ENCODE measurements at places on chromosomes 2 and 18.
A peak's percentile ranks its signal among the peaks of the same experiment; 100 is the strongest.

DNA sequence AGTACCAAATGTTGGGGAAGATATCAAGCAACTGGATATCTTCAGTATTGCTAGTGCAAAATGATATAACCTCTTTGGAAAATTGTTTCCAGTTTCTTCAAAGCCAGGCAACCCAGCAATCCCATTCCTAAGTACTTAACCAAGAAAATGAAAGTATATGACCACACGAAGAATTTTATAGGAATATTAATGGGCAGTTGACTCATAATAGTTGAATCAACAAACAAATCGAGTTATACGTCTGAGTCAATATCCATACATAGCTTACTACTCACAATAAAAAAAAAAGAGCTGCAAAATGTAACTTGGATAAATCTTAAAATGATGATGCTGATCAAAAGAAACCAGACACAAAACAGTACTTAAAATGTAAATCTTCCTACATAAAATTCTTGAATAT, 810.4 kb downstream of the METTL4 start:
- DNase-seq, result no peak

GRCh38 chr2:240647503-240648154, 22.3 kb downstream of the GPR35 start:
- peak; percentile 36 for DNase-seq

GRCh38 chr2:70510313-70510712, 43.3 kb downstream of the TGFA start:
- no peak for DNase-seq

GRCh38 chr2:202376460-202377206, 506 bp downstream of the BMPR2 start:
- DNase-seq, result no peak

DNA sequence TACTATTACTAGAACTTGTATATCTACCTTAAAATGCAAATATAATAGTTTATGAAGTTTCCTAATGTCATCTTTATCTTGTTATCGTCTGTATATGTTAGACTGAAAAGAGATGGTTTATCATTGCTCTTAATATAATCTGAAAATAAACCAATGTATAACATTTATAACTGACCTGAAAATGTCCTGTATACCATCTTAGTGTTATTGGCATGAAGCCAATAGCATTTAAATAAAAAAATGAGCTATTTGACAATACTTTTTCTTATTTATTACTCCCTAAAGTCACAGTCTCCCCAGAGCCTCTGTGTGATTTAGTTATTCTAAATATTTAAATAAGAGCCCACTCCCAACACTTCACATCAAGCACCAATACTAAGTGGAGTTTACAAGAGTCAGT, 1.8 kb downstream of the VWC2L start:
- no peak for DNase-seq

DNA sequence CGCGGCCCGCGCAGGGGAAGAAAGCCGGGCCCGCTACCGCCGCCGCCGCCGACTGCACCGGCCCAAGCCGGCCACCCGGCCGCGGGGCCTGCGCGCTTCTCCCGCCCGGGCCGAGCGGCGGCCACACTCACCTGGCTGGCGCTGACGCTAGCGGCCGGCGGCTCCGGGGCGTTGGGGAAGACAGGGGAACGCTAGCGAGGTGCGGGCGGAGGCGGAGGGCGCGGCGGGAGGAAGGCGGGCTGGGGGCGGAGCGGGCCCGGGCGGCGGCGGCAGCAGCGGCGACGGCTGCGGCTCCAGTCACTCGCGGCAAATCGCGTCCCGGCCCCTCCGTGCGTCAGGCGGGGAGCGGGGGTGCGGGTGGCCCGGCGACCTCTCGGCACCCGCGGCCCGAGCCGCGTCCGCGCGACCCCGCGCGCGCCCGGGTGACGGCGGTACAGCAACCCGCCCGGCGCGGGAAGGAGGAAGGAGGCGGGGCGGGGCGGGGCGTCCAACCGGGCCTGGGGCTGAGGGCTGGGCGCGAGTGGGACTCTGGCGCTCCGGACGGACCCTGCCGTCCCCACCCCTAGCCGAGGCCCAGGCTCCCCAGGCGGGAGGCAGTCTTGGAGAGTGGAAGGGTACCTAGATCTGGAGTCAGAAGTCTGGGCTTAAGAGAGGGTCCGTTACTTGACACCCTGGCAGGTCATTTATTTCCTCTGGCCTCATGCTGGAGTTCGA, at the start of gene SESTD1:
Gene SESTD1 (minus strand): TSS at position 465 of the 714 bp plus-strand sequence. CDS start 72,991 bp downstream, outside the sequence.
- no peak for DNase-seq

GRCh38 chr2:238216651-238217184, 13.2 kb upstream of the ILKAP start:
- no peak for DNase-seq

DNA sequence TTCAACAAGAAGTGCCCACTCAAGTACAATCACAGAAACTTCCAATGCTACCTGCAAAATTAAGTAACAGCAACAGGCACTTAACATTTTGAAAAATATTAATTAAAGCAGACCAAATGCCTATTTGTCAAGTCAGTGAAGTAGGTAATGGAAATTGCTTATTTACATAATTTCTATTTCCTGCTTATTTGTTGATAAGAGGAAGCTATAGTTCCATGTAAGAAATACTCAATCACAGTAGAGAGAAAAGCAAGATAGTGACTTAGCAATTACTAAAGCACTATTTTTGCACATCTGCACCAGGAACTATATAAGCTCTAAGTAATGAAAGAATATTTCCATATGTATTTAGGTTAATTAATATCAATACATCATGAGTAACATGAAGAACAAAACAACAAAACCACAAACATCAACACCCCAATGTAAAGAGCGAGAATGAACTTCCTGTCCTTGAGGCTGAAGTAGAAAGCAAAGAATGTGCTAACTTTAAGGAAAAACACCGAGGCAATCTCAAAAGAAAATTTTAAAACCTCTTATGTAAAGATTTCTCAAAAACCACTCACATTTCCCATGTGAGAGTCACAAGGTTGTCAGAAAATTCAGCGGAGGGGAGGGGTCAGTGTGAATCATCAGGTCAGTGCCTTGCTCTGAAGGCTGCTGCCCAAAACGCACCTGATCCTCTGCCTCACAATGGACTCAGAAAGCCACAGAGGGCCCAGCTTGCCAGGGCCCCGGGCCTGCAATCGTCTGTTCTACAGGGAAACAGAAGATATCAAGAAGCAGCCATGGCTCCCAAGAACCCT, 12.5 kb downstream of the NPC1 start:
- no peak for DNase-seq

GRCh38 chr2:219459460-219460311, 25.0 kb downstream of the SPEG start:
- DNase-seq, result peak; percentile 70

- no peak for DNase-seq
Measured at GRCh38 chr2:186641807-186642321, 52.0 kb upstream of the FAM171B start.

DNA sequence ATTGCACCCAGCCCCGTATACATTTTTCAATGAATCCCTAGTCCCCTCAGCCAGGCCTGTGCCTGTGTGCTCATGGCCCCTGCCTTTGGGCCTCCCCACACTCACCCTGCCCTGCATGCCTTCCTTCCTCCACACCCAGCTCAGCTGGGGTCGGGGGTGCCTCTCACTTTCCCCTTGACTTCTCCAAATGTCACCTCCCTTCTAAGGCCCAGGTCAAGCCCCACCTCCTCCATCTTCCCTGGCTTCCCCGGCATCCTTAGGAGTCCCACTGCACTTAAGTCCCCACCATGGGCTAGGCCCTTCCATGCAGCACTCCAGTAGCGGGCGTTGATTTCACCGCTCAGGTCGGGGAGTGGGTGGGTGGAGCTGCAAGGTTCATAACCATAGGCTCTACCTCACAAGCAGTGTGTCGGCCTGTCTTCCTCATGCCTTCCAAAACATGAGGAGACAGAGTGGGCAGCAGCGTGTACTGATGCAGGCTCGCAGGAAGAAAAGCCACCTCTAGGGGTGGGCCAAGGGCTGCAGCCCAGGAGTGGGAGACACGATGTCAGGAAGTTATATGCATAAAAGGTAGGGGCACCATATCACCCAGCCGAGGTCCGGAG, 47.7 kb downstream of the DNMT3A start:
- DNase-seq, result no peak

DNA sequence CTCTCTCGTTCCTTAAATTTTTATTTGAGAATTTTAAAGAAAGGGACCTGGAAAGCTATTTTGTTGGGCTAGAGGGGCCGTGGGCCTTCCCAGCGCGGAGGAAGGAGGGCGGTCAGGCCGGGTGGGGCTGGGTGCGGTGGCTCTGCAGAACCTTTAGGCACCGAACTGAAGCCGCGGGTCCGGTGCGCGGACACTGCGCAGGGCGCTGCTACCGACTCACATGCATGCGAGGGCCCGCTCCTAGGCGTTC, 1.6 kb upstream of the TWIST2 start:
- no peak for DNase-seq
